NCI-H187 (cell line): ENCODE measurements at places on chromosomes 2 and 18.

- no peak for DNase-seq
These were observed 44.5 kb downstream of the SH3RF3 start for GRCh38 chr2:109173311-109174171.

DNA sequence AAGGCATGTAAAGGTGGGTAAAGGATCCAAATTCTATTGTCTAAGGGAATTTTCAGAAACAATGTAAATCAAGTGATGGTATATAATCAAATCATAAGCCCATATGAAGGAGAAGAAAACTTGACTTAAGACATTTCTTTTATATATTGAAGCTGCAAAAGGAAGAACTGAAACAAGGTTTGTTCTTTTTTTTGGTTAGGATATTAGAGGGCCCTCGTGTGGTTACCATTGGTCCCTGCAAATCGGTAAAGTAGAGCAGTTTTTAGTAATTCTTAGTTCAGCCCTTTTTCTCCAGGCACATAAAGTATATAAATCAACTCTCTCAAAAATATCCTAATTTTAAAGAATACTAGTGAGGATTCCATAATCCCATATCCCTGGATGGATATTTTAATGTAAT lies 105.6 kb upstream of the STK17B start:
- no peak for DNase-seq

GRCh38 chr2:141906678-141907077 lies 224.1 kb downstream of the LRP1B start:
- DNase-seq = no peak

- DNase-seq = no peak
These were observed 55.7 kb downstream of the LOXHD1 start for GRCh38 chr18:46601141-46601805.

GRCh38 chr2:100799686-100800085 lies 20.3 kb upstream of the NPAS2 start:
- no peak for DNase-seq

GRCh38 chr2:155169317-155169716 lies 470.8 kb downstream of the KCNJ3 start:
- no peak for DNase-seq

GRCh38 chr18:28735731-28736130 lies 558.8 kb upstream of the CDH2 start:
- no peak for DNase-seq

GRCh38 chr18:26702086-26702485 lies 153.7 kb upstream of the KCTD1 start:
- no peak for DNase-seq

GRCh38 chr18:11009147-11009546 lies 140.2 kb downstream of the PIEZO2 start:
- DNase-seq = no peak

GRCh38 chr2:111028720-111029119 lies 92.0 kb upstream of the BCL2L11 start:
- no peak for DNase-seq

- no peak for DNase-seq
These were observed 120.5 kb downstream of the ZFP36L2 start for GRCh38 chr2:43105586-43106558.

- no peak for DNase-seq
These were observed 132.2 kb downstream of the PIK3C3 start for GRCh38 chr18:42087235-42087634.

DNA sequence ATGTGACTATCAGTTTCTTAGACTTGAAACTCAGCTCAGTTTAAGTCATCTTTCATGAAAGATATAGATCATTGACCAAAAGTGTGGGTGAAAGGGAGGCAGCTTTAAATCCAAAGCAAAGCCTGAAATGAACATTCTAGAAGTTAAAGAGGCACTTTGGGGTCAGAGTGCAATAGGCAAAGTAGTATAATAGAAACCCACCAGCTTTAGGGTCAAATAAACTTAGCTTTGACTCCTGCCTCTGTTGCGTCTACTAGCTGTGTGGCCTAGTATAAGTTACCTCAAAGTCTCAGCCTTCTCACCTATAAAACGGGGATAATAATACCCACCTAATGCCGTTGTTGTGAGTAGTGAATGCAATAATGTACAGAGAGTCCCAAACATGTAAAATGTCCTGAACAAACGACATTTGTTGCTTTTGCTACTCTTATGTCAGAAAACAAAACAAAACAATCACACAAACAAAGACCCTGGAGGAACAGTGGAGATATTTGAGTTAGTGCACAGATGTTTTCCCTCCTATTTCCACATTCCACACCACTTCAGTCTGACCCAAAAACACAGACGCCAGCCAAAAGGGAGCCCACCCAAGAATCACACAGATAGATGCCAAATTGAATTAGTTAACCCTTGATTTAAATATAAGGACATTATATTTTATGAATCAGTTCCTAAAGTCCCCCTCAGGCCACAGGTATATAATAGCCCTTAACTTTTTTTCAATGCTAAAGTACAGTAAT lies 657.0 kb downstream of the ARHGAP15 start:
- no peak for DNase-seq

GRCh38 chr2:88690591-88691338 lies 708 bp upstream of the RPIA start:
- DNase-seq = no peak

GRCh38 chr2:119536707-119537106 lies 7.5 kb upstream of the CFAP221 start:
- no peak for DNase-seq

- DNase-seq = no peak
These were observed 42.1 kb upstream of the DSG1 start for GRCh38 chr18:31275722-31276463.

DNA sequence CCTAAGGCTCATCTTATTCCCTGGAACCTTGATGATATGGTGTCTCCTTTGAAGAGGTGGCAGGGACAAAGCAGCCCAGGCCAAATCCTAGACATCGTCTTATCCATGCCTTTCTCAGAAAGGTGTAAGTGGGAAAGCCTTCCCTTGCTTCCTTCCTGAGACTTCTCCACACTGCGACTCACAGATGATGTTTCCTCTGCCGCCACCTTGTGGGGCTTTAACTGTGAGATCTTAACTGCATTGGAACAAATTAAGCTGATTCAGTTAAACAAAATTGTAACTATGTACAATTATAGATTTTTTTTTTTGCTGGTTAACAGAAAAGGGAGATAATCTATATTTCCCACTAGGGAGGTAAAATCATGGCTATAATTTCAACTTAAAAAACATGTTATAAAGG lies 10.0 kb upstream of the GCA start:
- DNase-seq = no peak

DNA sequence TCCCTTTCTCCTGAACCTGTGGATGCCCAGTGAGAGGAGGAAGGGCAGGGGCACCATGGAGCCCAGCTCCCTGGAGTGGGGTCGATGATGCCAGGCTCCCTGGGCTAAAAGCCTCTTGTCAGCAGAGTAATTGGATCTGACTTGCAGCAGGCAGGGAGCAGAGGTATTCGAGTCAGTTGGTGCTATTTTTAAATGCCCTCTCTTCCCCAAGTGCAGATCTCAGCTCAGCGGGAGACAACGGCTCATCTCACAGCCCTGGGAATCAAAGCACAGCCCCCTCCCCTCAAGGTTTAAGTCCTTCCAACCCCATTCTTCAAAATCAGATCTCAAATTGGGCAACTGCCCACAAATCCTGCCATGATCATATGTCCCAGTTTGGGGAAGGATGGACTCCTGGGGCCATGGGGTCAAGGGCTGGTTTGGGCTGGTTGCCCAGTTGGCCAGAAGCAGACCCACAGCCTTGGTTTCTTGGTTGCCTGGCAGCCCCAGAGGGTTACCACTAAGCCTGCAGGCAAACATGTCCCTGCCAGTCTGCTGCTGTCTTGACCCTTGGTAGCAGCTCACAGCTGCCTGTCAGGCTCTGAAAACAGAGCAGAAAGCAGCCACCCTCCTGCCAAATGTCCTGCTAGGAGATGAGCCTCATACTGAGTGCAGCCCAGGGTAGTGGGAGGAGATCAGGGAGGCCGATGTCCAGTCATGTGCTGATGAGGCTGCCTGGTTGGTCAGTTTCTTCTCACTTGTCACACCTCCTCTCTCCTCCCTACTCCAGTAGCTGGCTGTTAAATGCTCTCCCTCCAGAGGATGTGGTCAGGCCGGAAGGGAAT lies 244.9 kb downstream of the LOXHD1 start:
- peak; percentile 42 for DNase-seq

DNA sequence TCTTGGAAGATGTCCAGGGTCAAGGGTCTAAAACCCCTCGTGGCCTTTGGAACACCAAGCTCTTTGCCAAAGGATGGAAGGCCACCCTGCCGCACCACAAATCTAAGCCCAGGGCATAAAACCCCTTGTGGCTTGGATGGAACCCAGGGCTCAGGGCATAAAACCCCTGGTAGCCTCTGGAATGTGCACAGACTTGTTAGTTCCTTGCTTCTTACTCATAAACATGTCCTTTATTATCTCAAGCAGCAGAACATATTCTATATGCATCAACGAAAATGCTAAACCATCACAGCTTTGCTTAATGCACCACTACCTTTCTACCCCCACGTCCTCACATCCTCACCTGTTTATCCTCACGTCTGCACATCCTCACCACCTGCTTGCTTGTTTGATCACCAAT lies 998.0 kb downstream of the DSC3 start:
- no peak for DNase-seq

GRCh38 chr2:120579916-120580685 lies 155.6 kb upstream of the GLI2 start:
- DNase-seq = no peak

DNA sequence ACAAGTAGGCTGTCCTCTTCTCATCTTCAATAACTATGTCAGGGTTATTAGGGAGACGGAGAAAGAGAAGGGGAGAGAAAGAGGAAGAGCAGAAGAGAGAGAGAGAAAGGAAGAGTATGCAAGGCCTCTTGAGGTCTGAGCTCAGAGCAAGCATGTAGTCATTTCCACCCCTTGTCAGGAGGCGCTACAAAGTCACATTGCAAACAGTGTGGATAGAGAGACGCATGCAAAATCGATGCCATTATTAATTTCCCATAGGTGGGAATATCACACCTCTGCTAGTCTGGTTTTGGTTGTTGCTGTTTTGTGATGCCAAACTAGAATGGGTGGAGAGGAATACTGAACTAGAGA lies 24.2 kb upstream of the SERPINE2 start:
- DNase-seq = no peak

DNA sequence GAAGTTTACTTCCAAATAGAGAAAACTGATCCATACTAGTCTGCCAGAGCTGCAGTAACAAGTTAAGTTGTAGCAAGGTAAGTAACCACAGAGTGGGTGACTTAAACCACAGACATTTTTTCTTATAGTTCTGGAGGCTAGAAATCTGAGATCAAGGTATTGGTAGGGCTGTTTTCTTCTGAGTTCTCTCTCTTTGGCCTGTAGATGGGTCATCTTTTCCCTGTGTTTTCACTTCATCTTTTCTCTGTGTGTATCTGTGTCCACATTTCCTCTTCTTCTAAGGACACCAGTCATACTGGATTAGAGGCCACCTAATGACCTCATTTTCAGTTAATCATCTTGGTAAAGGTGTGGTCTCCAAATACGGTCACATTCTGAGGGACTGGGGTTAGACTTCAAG lies 142.9 kb upstream of the MEX3C start:
- DNase-seq = no peak

DNA sequence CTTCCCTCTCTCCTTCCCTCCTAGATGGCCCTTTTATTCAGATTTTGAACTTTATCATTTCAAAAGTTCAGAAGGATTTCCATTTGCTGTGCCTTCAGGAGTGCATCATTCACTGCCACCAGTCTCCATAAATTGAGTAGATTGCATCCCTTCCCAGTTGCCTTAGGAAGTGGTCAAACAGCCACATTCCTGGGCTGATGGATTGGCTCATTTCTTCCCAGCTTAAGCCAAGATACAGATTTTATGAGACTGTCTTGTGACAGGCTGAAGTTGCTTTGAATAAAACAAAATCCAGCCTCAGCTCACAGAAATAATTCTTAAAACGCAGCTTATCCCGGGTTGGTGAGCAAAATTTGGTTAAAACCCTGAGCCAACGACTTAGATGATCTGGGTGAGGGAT lies 9.8 kb downstream of the NRP2 start:
- no peak for DNase-seq

DNA sequence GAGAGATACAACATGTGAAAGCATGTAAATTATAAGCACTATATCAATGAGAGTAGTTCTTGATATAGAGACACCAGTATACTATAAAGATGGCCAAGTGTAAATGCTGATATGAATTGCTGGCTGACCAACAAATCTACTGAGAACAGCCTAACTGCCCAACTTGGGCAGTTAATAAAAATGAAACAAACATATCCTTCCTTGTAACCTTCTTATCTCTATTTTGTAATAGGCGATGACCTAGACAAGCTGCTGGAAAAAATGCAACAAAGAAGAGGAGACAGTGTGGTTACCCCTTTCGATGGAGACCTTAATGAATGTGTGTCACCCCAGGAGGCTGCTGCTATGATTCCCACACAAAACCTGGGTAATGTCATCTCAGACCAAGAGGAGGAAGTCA lies 148.7 kb downstream of the ESCO1 start:
- no peak for DNase-seq

DNA sequence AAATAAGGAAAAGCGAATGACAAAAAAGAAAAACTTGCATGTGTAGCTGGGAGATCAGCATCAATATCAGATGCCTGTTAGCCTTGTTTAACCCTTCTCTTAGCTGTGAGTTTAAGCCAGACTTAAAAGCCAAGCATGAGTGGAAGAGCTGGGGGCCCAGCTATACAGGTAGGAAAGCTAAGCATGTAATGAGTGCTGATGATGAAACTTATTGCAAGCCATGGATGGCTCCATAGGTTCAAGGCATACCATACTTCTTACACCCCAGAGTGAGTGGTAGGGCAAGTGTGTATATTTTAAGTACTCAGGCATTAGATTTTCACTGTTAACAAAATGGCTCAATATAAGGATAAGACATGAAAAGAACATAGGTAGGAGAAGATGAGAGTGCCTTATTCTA lies 28.0 kb downstream of the RBBP8 start:
- no peak for DNase-seq

DNA sequence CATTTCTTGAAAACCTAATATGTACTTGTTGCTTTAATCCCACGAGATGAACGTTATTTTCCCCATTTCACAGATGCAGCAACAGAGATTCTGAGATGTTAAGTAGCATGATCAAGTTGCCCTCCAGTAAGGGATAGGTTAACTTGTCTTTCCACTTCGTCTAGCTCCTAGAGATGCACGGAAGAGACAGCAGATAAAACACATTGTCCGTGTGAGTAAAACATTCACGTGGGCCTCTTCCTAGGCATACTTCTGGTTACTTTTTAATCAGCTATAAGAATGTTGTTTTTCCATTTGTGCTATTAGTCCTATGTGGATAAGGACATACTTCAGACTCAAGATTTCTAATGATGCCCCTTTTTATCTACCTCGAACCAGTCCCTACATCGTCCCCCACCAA lies 1.2 kb upstream of the ARHGAP28 start:
- DNase-seq = no peak

DNA sequence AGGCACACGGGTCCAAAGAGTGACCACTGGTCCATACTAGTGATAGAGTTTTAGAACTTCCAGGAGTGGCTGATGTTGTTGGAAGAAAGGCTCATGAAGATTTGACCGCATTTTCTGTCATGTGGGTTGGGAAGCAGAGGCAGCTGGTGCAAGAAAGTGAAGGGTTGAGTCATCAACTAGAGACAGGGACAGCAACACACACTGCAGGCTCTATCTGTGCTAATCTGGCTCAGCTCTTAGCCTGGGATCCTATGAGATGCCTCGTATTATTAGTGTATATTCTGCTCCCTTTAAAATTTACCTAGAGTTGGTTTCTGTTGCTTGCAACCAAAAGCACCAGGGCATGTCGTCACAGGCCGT lies 2.5 kb upstream of the SH3RF3 start:
- DNase-seq = no peak

- DNase-seq = no peak
These were observed 32.0 kb downstream of the CTAGE1 start for GRCh38 chr18:22385718-22386117.
